ENCODE measurements at places on chromosomes 3 and 15.

DNA sequence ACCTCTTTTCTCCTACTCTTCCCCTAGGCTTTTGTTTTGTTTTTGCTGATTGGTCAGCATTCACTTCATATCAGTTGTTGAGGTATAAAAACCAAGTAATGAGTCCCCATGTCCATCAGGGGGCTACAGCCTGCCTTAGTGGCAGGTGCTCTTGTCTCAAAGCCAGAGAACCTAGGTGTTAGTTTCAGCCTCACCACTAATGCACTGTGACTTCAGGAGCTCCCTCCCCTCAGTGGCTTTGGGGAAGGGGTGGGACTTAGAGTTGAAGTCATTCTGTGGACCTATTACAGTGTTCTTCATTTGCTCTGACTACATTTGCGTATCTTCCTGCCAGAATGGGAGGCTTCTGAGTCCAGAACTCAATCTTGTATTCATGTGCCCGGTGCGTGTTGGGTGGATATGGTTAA lies 41.6 kb downstream of the NR2C2 start:
- DNase-seq = peak; percentile 72

DNA sequence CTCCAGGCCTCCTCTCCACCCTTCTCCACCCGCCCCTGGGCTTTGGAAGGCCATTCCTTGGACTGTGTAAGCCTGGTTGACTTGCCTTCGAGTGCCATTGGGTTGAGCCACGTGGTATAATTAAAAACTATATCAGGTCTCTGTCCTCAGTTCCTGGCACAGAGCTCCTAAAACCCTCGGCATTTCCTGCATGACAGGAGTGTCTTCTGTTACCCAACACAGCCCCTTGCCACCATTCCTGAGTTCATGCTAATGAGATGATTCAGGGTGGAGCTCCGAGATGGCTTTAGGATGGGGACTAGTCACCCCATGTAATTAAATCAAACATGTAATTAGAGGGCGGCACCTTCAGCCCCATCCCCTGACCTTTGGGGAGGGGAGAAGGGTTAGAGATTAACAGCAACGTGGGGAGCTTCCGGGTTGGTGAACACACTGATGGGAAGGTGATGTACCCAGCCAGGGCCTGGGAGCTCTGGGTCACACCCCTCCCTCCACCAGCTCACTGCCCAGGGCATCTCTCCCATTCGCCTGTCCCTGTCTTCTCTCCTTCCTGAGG lies 256.4 kb downstream of the FAM43A start:
- no peak for DNase-seq

DNA sequence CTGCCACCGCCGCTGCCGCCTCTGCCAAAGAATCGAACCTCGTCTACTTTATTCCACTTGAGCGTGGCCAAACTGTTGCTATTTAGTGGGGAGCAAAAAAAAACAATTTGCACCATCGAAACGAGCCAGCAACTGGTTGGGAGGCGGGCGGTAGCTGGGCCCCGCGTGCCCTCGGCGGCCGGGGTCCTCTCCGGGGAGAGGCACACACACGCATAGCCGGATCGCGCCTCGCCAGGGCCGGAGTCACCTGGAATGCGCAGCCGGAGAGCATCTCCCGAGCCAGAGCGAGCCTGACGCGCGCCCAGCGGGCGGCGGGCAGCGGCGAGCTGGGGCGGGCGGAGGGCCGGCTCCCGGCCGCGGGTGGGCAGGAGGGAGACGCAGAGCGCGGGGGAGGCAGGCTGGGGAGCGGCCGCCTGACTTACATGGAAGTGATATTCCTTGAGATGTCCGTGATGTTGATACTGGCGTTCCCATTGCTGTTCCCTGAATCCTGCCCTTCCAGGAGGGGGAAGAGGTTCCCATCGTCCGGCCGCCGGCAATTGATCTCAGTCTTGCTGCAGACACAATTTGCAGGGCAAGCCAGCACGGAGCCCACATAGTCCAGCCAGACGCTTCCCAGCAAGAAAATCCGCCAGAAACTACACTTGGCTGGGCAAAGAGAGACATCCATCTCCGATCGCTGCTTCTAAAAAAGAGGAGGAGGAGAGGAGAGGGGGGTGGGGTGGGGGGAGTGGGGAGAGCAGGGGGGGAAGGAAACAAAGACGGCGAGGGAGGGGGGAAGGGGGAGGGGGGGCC lies 858 bp downstream of the NTRK3 start:
- peak; percentile 22 for DNase-seq

GRCh38 chr15:92621972-92622533 lies 33.5 kb downstream of the FAM174B start:
- no peak for DNase-seq

DNA sequence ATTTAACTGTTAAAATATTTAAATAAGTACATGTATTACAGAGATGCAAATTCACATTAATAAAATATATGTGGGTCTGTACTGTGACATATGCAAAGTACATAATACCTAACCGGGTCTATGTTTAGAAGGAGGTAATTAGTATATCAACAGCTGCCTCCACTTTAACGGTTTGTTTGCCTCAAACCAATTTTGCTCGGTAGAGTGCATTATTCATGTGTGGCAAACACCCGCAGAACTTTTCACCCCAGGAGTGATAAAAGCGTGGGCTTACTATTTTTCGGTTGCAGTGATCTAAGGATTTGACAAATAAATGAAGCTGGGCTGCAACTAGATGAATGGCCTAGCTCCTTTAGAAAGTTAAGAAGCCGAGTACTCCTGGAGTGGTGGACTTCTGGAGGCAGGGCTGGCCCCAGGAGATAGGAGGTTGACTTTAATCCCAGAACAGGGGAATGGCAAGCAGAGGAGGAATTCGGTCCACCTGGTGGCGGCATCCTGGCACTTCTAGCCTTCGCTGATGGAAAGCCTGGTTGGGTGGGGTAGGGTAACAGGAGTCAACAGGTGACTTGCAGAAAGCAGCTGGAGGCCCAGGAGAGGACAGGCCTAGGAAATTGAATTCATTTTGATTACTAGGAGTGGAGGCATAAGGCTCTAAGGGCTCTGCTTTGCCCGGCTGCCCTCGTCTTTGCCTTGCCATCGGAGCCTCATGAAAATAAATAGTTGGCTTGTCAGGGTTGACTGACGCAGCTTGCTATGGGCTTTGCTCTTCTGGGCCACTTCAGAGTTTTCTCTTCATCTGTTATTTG lies 2.4 kb downstream of the SLCO3A1 start:
- DNase-seq = peak; percentile 41
